OCI-LY7 (cell line): ENCODE measurements at places on chromosomes 5 and 9.

GRCh38 chr5:159496773-159497172, 166.5 kb upstream of the IL12B start:
- DNase-seq: no peak

- no peak for DNase-seq
Measured at GRCh38 chr5:135072387-135073281, 38.6 kb upstream of the PITX1 start.

GRCh38 chr5:124349931-124350330, 396.5 kb downstream of the ZNF608 start:
- no peak for DNase-seq

DNA sequence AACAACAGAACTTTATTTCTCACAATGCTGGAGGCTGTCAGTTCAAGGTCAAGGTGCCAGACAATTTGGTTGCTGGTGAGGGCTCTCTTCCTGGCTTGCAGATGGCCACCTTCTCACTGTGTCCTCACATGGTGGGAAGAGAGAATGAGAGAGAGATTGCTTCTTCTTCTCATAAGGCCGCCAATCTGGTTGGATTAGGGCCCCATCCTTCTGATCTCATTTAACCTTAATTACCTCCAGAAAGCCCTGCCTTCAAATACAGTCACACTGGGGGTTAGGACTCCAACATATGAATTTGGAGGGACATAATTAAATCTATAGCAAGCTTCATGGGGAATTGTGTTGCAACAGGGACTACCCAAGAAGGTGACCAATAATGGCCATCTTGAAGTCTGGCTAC, 110.2 kb downstream of the LHX2 start:
- DNase-seq: no peak

GRCh38 chr5:150609843-150610584, 30.4 kb upstream of the SYNPO start:
- no peak for DNase-seq

DNA sequence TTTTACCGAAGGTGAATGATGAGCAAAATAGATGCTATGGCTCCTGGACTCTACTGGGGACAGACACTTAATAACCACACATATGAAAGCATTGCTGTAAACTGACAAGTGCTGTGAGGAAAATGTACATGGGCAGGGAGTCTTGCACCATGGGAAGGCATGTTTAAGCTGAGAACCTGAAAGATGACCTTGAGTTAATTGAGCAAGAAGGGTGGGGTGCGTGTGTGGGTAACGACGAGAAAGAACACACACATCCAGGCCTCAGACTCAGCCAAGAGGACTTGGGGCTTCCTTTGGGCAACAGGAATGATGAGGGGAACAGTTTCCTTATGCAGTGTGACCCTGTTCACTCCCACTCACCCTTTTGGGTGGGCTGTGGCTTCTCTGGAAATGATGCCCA, 73.1 kb downstream of the HSPA4 start:
- no peak for DNase-seq

DNA sequence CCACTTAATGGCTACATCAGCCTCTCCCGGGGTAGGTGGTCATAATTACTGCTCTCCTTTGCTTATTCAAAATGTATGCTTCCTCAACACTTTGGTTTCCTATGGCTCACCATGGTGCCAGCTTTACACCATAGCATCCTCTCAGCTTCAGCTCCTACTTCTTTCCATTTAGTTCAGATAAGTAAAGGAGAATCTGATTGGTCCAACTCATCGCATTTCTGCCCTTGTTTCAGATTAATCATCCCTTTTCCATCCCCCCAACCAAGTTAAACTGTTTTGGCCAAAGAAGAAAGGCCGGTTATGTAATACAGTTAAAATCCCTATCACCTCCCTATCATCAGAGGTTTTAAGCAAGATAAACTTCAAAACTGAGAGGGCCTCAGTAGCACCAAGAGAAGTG, 130.5 kb downstream of the CETN3 start:
- no peak for DNase-seq
